Putamen (tissue), 1 donor: ENCODE measurements at places on chromosomes 11 and 22.

- no peak for DNase-seq
These were observed 2.4 kb downstream of the IPO7 start for GRCh38 chr11:9386901-9387300.

- DNase-seq, result peak; percentile 88
These were observed at the start of gene CTSD for GRCh38 chr11:1763796-1764661. CTSD (minus strand) TSS chr11:1763927; CDS start chr11:1763859, 68 bp downstream.

- DNase-seq, result no peak
These were observed 18.2 kb upstream of the MUC5AC start for GRCh38 chr11:1139441-1140083.

- DNase-seq, result no peak
These were observed 5.0 kb upstream of the CCND1 start for GRCh38 chr11:69635804-69636511.

DNA sequence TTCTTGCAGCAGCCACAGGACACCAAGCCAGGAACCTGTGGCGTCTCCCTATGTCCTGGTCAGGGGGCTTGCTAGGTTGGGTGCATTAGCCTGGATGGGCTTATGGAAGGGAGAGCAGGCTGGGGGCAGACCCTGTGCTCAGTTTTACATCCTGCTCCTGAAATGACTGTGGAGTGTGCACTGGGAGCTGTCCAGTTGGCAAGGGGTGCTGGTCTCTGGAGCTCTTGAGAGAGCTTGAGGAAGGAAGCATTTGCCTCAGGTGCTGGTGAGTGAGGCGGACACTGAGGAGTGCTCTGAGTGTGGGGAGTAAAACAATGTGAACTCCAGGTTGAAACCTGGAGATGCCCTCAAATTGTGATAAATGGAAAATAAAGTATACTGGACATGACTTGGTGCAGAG lies 3.4 kb downstream of the SCGB1D4 start:
- no peak for DNase-seq

DNA sequence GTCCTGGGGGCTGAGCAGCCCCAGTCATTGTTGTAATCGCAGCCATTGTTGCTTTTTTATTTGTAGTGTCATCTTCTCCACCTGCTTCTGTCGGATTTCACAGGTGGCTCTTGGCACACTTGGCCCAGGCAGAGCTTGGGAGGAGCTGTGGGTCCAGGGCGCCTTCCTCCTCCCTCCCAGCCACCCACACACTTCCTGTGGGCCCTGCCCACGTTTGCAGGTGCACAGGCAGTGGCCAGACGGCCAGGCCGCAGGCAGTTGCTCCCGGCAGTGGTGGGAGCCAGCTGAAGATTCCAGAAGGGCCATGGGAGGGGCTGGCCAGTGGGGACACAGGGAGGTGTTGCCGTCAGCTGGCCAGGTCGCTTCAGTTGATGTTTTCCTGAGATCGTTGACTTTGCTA lies 1191.9 kb downstream of the BRD1 start:
- no peak for DNase-seq

DNA sequence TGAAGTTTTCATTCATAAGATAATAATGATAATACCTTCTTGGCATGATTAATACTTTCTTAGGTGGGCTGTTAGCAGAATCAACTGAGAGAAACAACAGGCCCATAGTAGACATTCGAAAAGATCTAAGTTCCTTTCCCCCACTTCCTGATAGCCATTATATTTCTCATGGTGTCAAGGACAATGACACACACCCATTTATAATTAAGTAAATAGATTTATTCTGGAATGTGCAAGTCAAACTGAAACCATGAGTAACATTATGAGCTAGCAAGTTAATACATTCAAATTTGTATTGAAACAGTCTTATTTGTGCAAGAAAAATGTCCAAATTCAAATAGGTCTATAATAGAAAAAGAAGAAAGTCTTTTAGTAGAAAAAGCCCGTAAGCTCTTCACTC lies 301.1 kb downstream of the GUCY1A2 start:
- no peak for DNase-seq

GRCh38 chr11:74321487-74322188 lies 10.2 kb upstream of the P4HA3 start:
- no peak for DNase-seq

- no peak for DNase-seq
These were observed 169.1 kb upstream of the B3GAT1 start for GRCh38 chr11:134581121-134581626.

GRCh38 chr11:72041364-72042063 lies 38.8 kb downstream of the NUMA1 start:
- peak; percentile 86 for DNase-seq

DNA sequence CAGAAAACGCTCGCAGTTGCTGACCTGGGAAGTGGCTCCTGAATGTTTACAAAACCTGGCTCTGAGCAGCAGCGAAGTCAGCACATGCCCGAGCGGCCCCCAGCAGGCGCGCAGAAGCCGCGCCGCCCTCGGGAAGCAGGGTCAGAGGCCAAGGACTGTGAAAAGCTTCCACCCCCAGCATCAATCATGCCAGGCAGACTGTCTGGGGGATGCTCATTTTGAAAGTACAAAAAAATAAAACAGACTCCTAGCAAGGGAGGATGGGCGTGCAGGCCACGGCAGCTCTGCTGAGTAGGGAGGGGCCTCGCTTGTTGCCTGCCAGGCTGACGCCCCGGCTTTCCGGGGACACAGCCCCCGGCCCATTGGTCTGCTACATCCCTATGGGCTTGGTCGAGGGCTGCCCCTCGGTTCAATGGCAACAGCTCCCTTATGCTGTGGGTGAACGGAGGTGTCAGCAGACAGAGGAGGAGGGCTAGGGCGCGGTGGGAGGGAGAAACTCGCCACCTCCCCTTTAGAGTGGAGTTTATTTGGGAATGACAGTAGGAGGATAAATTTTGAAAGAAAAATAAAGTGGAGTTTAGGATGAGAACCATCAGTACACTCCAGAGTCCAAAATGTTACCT lies 37.7 kb upstream of the GNB1L start:
- DNase-seq, result peak; percentile 17

DNA sequence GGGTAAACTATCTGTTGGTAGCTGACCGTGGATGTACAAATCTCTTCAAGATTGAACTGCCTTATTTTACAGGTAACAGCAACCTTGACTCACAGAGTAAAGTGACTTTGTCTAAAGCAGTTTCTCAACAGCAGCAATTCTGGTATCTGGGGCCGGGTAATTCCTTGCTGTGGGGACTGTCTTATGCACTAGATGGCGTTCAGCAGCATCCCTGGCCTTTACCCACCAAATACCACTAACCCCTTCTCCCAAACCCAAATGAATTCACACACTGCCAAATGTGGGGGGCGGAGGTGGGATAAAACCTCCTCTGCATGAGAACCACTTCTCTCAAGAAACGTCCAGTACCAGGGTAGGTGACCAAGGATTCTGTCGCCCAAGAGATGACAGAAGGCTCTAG lies 1.7 kb upstream of the INCENP start:
- DNase-seq, result no peak

DNA sequence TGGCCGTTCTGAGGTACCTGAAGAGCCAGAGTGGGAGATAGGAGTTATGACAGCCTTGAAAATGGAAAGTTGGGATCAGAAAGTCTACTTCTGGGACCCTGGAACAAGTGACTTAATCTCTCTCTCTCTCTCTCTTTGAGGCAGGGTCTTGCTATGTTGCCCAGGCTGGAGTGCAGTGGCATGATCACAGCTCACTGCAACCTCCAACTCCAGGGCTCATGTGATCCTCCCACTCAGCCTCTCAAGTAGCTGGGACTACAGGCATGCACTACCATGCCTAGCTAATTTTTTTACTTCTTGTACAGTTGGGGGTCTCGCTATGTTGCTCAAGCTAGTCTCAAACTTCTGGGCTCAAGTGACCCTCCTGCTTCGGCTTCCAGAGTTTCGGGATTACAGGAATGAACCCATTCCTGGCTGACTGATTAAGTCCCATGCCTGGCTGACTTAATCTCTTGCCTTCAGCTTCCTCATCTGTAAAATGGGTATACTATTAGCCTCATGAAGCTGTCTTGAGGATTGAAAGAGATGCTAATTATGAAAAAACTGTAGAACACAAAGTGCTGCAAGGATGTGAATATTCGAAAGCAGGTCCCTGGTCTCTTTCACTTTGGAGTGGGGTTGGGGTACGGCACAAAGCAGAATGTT lies 87.7 kb downstream of the UBASH3B start:
- DNase-seq, result no peak

- DNase-seq, result no peak
These were observed 40.6 kb upstream of the ARL14EP start for GRCh38 chr11:30282289-30282631.

- peak; percentile 81 for DNase-seq
These were observed 12.4 kb downstream of the CRELD2 start for GRCh38 chr22:49930596-49931412.

DNA sequence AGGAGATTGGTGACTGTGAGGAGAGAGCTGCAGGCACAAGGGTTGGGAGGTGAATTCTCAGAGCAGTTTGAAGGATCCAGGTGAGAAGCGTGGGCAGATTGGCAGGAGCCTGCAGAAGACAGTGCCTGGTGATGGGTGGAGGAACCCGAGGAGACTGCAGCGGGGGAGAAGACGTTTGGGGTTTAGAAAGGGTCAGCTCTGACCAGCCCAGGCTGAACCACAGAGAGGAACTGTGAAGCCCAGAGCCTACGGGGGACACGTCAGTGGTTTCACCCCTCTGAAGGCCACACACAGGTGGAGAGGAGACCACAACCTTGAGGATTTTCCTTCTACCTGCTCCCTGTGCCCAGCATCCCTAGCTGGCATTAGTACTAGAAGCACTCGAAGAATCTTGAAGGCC lies 154.8 kb upstream of the TBCEL start:
- no peak for DNase-seq

GRCh38 chr11:61567286-61568061 lies 13.4 kb downstream of the SYT7 start:
- no peak for DNase-seq

- DNase-seq, result no peak
These were observed 8.3 kb downstream of the LGR4 start for GRCh38 chr11:27464289-27464696.

DNA sequence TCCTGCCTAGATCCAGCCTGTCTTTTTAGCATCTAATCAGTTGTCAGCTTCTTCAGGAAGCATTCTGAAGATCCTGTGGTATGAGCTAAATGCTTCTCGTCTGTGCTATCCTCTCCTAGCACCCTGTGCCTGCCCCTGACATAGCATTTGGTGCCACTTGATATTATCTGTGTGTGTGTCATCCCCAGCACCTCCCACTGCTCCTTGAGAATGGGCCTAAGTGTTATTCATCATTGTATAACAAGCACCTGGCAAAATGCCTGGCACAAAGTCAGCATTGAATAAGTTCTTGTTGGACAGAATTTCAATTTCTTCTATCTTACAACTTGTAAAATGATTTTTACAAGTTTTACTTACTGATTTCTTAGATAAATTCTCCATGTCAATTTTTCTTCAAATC lies 28.1 kb upstream of the OLFML1 start:
- peak; percentile 31 for DNase-seq

GRCh38 chr11:82960779-82961143 lies 59.2 kb downstream of the DDIAS start:
- no peak for DNase-seq

- no peak for DNase-seq
These were observed 666.6 kb upstream of the TENM4 start for GRCh38 chr11:80107415-80107814.

DNA sequence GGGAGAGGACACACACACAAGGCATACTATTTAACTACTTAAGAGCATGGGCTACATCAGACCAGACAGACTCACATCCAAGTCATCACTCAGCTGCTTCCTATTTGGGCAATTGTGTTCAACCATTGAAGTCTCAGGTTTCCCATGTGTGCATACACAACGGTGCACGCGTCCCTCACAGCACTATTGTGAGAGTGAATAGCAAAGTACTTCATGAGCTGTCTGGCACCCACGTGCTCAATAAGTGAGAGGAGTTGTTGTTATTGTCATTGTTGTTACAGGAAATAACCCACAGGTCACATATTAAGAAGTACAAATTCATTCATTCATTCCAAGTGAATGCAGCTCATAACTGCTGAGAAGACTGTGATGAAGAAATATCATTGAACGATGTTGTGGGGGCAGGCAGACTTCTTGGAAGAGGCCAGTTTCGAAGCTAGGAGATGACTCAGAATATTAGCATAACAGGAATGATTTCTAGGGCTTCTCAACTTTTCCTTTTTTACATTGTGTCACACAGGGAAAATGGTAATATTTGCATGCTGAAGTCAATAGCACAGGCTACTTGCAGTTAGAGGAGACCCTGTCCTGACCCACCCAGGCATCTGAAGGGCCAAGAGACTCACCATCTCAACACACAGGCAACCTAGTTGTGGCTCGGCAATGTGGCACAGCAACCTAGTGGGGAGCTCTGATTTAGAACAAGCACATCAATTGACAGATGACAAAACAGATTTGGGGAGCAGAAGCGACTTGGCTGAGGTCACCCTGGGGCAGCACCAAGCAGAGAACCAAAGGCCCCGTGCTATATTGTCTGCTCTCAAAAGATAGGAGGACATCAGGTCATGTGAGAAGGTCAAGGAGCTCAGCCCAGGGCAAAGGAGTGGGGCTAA lies 606.0 kb downstream of the BUD13 start:
- no peak for DNase-seq

DNA sequence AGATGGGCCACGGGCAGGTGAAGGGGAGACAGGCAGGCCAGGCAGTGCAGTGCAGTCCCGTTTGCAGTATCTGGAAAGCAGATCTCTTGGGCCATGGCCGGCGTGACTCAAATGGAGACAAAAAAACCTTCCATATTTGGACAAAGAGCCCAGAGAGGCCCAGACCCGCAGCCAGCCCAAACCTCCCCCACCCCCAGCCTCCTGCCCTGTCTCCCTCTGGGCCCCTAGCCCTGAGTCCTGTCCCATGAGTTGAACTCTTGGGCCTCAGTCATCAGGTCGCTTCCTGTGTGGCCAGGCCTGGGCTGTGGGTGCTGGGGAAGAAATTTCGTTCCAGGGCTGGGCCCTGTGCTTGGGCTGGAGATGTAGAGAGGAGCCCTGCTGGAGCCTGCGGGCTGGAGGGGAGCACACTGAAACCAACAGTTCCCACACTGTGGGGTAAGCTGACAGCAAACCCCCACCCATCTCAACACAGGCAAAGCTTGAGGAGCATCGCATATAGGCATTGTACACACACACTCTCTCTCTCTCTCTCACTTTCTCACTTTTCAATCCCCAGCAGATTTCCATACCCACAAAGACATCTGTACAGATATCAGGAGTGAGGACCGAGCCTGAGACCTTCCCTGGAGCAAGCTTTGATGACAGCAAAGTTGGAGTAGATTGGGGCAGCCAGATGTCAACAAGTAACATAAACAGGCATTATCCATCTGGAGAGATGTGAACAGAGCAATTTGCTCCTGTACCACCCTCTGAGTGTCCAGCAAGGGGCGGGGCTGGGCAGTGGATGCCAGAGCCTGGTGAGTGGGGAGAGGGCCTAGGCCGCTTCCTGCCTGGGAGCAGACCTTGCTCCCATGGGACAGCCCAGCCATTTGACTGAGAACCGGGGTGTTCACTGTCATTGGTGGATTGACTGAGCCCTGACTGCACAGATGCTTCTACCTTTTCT lies 17.2 kb downstream of the ARHGEF17 start:
- no peak for DNase-seq

- DNase-seq, result no peak
These were observed 20.1 kb upstream of the SORL1 start for GRCh38 chr11:121431820-121432526.

GRCh38 chr11:727859-728748 lies 19.2 kb upstream of the TALDO1 start:
- DNase-seq, result peak; percentile 69
